Nucleus accumbens (tissue), 56 donors: ENCODE measurements at places on chromosomes 5 and 9.

GRCh38 chr5:159581502-159582249 lies 251.4 kb upstream of the IL12B start:
- no peak for DNase-seq

DNA sequence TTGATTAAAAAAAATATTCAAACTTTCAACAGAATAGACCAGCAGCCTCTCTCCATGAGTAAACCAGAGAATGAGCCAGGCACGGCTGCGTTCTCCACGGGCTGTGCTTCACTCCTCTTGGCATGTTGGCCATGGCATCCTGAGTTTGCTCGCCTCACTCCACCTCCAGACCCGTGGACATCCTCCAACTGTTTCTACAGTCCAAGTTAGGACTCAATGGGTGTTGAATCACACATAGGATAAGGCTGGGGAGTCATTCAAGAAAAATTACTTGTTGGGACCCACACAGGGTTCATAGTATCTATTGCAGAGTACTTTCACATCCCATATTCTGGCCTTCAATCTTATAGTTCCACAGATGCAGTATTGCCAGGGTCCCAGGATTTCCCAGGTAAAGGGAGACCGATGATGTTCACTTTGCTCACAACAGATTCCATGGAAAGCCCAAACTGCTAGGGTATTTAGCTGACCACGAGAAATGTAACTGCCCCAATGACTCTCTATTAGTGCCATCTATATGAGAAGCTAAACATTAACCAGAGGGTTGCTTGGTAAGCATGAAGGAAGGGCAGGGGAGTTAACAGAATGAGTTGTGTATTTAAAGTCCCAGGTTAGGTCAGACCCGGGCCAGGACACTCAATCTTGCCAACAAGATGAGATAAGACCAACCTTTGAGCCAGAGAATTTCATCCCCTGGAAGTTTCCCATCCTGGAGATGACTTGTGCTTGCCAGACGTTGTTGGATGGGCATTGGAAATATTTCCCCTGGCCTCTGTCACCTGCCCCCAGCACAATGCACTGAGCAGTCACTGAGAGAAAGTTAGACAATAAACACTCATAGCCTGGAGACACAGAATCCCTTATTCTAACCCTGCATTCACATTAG lies 19.7 kb upstream of the GDA start:
- no peak for DNase-seq

DNA sequence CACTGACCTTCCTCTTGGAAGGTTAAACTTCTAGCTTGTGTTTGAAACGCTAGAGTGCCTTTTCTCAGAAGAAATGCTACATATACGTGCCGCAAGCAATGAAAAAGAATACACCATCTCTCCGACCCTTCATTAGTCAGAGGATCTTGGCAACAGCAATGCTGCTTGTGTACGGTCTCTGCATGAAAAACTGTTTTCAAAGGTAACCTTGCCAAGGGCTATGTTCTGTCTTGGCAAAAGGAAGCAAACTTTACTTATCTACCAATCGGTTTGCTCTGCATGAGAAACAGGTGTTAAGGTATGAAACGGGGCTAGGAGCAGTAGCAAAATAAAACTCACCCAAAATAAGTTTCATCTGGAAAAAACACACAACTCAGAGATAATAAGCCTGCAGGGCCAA lies 297.8 kb downstream of the FBXL17 start:
- DNase-seq = no peak

GRCh38 chr9:116342941-116343340 lies 189.3 kb downstream of the PAPPA start:
- no peak for DNase-seq

- DNase-seq = no peak
Observed at GRCh38 chr9:29648132-29648531, 2074.9 kb upstream of the C9orf72 start.

- no peak for DNase-seq
Observed at GRCh38 chr5:64864171-64864570, 95.4 kb downstream of the CWC27 start.
